ENCODE measurements at places on chromosomes 6 and 20.

DNA sequence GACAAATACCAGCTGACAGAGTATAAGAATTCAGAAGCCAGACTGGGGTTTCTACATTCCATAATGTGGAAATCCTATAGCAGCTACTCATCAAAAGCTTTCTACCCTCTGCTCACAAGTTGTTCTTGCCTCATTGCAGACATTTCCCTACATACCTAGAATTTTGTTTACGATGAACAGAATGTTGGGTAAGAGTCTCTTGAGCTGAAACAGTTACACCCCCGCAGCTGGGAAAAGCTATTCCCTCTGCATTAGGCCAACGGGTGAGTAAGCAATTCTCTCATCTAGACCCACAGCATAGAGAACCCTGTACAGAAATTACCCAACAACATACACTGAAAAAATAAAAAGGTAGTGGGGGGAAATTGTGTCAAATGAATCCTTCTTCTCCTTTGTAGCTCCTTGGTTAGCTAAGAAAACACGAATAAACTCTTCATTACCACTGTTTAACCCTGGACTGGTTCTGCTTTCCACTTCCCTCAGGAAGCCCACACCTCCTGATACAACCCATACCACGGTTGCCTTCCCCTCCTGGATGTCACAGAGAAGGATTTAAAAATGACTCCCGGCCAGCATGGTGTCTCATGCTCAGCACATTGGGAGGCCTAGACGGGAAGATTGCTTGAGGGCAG lies 215.0 kb upstream of the SHLD1 start:
- no peak for DNase-seq

GRCh38 chr20:47038566-47039560 lies 144.2 kb downstream of the EYA2 start:
- DNase-seq = no peak

DNA sequence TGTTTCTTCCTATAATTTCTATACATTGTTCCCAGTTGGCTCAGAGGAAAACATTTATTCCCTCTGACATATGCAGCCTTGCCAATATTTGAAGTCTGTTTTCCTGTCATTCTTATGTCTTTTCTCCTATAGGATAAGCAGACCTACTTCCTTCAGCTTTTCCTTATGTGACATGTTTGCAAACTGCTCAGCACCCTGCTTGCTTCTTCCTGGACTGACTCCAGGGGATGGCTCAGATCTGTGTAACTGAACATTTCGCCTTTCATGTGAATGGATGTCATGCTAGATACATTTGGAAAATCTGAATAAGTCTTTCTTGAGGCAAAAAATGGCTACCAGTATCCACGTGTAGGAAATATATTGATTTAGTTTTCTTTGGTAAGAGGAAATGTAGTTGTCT lies 113.2 kb downstream of the CARMIL1 start:
- no peak for DNase-seq

GRCh38 chr6:502761-503160 lies 111.2 kb downstream of the IRF4 start:
- DNase-seq = no peak

GRCh38 chr6:168226061-168226752 lies 93.4 kb downstream of the DACT2 start:
- no peak for DNase-seq

DNA sequence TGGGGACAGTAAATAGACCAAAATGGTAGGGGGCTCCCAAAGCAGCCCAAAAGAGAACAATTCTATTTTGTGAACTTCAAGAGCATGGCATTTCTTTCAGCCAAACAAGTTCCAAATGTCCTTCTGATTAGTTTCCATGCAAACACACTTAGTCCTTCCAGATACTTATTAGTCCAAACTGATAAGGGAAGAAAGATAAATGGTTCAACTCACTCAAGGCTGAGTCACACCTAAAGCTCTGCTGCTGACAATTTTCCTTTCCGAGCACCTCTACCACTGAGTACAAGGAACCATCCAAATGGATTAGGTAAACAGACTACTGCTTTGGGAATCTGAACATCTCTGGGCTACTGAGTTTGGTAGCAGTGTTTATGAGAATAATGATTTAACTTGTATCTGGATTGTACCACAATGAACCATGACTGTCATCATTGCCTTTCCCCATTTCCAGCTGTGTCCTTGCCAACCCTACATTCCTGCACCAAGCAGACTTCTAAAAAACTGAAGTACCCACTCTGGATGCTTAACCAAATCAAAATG lies 71.2 kb downstream of the TNFRSF21 start:
- no peak for DNase-seq

- no peak for DNase-seq
Measured at GRCh38 chr20:36454698-36455427, 86.5 kb upstream of the MYL9 start.

GRCh38 chr20:19130613-19130984 lies 81.8 kb upstream of the SLC24A3 start:
- DNase-seq = no peak

- no peak for DNase-seq
Measured at GRCh38 chr6:158211273-158212055, 43.3 kb downstream of the GTF2H5 start.

GRCh38 chr6:39840781-39841180 lies 48.6 kb downstream of the DAAM2 start:
- no peak for DNase-seq

DNA sequence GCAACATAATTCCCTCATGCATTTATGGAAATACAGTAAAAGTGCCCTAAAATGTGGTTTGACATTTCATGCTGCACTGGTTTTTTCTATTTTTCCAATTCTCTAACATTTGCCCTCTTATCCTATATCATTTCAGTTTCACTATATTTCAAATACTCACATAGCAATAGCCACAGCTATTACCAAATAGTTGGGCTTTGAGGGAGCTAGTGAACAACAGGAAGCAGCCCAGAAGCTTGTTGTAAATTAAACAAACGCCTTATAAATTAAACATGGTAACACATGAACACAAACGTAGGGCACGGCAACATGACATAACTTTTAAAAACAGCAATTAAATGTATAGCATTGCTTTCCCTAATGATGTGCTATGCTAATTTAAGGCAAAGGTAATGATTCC lies 469.0 kb downstream of the CDC5L start:
- no peak for DNase-seq

DNA sequence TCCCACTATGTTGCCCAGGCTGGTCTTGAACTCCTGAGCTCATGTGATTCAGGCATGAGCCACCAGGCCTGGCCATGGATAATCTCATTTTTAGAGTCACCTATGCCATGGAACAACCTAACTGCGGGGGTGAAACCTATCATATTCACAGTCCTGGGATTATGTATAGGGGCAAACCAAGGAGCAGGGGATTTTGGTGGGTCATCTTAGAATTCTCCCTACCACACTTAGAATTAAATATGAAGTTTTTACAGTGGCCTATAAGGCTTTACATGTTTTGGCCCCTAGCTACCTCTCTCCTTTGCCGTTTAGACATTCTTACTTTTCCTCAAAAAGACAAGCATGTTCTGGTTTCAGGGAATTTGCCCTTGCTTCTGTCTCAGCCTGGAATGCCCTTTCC lies 20.6 kb upstream of the VEGFA start:
- no peak for DNase-seq

DNA sequence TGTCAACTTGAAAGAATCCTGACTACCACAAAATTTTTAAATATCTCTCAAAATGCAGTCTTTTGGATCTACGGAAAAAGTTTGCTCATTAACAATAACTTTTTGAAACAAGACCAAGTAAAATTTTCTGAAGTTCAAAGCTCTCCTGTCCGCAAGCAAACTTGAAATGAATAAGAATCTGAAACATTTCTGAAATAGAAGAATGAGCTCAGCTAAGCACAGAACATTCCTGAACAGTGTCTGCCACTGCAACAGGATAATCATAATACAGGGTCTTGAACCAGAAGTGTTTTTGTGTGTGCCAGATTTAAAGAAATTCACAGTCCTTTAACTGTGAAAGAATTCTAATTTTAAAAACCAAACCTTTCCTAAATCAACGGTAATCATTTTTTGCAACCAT lies 49.1 kb upstream of the TASP1 start:
- DNase-seq = no peak

Measured in stimulated activated CD4-positive, alpha-beta T cell treated with anti-CD3 and anti-CD28 coated beads, Interleukin-2, amount 100 ng/mL, for 4 hours (primary cell).